ENCODE measurements at places on chromosomes 2 and 18.

DNA sequence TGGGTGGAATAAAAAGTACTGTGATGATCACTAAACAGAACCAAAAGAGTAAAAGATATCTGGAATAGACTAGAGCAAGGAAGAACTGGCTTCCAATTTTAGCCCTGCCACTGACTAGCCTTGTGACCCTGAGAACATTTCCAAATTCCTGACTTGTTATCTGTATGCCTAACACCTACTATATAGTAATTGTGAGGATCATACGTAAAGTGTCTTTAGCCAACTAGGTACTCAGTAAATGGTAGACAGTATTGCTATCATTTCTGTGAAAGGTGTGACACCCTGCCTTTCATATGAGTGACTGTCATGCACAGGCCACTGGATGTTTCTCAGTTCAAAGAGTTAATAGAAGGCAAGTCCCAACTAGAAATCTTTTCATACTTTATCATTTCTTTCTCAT, 29.8 kb downstream of the CYTIP start:
- no peak for DNase-seq

- no peak for DNase-seq
Measured at GRCh38 chr18:48886520-48887293, 64.1 kb downstream of the SMAD7 start.

GRCh38 chr2:86065512-86065911, 40.2 kb downstream of the POLR1A start:
- DNase-seq: no peak

DNA sequence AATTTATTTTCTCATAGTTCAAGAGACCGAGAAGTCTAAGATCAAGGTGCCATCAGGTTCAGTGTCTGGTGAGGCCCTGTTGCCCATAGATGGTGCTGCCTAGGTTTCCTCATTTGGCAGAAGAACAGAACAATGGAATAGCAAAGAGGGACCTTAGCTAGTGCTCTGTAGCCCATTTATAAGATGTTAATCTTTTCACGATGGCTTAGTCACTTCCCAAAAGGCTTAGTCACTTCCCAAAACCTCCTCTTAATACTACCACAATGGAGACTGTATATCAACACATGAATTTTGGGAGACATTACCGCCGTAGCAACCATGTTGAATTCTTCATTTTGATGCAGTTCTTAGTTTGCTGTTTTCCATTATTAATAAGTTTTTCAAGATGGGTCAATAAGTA, 246.3 kb upstream of the NRP2 start:
- DNase-seq: no peak

- DNase-seq: no peak
Measured at GRCh38 chr2:142875010-142875409, 2.5 kb upstream of the KYNU start.

DNA sequence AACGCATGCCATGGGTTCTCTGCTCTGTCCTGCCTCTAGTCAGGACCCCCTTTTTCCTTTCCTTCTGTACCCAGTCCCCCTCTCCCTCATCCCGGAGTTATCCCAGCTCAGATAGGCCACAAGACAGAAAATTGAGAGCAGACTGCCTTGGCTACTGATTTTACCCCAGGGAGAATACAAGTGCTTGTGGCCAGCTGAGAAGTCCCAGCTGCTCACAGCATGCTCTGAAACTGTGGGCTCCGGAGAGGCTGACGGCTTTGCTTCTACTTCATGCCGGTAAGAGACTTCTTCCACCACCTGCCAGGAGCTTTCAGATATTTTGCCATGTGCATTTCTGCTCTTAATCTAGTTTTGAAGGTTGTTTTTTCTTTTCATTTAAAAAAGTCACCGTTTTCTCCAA, 20.0 kb upstream of the SIX2 start:
- DNase-seq: no peak

- no peak for DNase-seq
Measured at GRCh38 chr2:68732036-68732932, 2.3 kb upstream of the ARHGAP25 start.

- DNase-seq: no peak
Measured at GRCh38 chr2:151905963-151906632, 77.9 kb upstream of the ARL5A start.

DNA sequence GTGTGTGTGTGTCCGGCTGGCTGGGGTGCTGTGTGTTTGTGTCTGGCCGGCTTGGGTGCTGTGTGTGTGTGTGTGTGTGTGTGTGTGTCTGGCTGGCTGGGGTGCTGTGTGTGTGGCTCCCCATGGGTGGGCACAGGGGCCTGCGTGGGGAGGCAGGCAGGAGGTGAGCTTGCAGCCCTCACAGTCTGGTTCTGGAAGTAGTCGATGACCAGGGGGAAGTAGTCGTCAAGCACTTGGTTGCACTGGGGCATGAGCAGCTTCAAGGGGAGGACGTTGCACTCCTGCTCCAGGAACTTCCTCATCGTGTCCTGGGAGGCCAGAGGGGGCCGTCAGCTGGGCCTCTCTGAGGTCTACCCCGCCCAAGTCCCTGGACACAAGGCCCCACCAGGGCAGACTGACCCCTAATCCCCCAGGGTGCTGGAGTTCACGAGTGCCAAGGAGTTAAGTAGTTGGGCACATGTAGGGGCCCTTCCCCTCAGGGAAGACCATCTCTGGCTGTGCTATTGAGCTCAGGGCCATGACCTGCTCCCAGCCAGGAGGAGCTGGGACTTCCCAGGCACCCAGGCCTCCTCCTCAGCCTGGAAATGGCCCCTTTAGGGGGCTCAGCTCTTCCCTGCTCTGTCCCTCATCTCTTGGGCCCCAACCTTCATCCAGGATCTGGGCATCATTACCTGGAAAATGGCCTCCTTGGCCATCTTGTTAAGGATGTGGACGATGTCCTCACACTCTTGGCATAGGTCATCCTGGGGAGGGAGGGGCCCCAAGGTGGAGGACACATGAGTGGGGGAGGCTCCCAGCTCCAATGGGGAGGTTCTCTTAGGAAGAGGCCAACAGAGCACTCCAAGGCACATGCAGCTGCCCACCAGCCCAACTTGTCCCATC, 1.3 kb downstream of the SFTPB start:
- DNase-seq: no peak

DNA sequence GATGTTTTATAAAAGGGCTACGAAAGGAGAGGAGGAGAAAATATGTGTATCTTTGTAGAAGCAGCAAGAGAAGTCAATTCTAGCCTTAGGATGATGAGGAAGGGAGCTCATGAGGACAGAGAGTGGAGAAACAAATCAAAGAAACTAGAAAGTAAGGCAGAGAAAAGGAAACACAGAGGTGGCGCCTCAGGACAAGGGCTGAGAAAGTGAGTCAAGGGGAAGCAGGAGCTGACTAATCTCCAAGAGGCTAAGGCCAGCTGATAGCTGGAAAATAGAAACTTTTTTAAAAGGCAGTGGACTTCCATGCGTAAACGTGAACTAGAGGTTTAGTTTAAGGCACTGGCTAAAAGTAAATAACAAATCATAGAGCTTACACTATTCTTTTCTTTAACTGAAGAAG, 173.3 kb downstream of the ANKRD44 start:
- DNase-seq: no peak

- no peak for DNase-seq
Measured at GRCh38 chr18:29780816-29781215, 1261.7 kb downstream of the DSC3 start.
